Stimulated activated CD4-positive, alpha-beta T cell treated with anti-CD3 and anti-CD28 coated beads, Interleukin-15, amount 100 ng/mL, for 48 hours (primary cell): ENCODE measurements at places on chromosomes 1 and 21.
A peak's percentile ranks its signal among the peaks of the same experiment; 100 is the strongest.

GRCh38 chr1:85583611-85584263 is 3.2 kb downstream of the CCN1 start:
- no peak for DNase-seq

DNA sequence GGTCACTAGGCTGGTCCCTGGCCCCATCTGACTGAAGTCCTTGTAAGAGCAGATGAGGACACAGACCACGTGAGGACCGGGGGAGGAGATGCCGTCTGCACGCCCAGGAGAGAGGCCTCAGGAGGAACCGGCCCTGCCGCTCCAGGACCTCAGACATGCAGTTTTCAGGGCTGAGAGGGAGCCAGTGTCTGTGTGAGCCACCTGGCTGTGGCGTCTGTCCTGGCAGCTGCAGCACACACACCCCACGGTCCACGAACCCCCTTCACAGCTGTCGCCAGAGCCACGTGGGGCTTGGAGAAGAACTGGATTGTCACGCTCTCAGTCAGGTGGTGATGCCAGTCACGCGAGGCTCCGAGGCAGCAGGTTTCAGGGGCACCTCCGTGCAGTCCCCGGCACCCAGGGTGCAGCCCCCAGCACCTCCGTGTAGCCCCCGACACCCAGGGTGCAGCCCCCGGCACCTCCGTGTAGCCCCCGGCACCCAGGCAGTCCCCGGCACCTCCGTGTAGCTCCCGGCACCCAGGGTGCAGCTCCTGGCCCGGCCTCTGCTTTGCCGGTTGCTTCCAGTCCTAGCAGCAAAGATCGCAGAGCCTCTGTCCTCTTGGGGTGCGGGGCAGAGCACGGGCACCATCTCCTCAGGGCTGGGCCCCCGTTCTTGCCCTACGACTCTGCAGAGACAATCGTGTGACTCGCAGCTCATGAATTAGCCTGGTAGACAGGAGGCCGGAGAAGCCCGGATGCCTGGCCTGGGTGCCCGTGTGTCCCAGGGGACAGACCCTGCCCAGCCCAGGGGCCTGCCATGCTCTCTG is 19.0 kb upstream of the SUMO3 start:
- DNase-seq: no peak

GRCh38 chr1:108976658-108977057 is 13.4 kb upstream of the CLCC1 start:
- DNase-seq: no peak

DNA sequence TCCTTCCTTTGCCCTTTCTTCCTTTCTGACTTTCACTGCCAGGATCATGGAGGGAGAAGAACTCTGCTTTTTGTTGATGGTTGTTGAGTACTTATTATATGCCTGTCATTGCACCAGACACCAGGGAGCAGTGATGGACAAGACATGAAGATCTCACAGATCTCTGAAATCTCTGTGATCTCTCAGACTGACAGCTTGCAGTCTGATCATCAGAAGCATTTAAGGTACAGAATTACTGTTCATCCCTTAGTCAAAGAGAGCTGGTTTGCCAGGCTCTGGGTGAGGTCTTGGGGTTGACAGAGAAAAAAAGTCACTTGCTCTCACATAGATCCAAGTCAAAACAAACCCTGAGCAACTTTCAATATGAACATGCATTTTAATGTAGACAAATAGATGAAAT is 299.5 kb upstream of the FMN2 start:
- no peak for DNase-seq

- no peak for DNase-seq
Observed at GRCh38 chr21:31222142-31222541, 121.9 kb downstream of the TIAM1 start.

DNA sequence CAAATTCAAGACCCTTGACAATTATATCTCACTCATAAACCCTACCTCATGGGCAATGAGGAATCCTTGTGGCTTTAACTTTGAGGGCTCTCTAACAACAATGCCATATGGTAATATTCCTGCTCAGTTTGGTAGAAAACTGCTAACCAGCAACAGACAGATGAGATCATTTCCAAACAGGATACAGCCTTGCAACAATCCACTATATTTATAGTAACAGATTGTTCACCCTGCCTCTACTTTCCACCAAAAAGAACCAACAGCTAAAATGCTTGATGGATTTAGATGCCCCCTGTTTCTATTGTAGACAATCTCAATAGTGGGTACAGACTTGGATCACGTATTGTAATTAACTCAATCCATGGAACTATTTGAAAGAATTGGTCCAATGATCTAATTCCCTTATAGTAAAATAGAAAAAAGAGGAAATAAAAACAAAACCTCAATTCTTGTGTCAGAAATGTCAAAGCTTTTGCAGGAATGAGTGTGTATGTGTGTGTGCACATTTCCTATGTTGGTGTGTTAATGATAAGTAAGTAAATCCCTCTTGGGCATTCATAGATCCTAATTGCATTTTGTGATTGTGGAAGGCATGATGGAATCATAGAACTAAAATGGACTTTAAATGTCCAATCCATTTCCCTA is 100.0 kb upstream of the EDEM3 start:
- DNase-seq: no peak

DNA sequence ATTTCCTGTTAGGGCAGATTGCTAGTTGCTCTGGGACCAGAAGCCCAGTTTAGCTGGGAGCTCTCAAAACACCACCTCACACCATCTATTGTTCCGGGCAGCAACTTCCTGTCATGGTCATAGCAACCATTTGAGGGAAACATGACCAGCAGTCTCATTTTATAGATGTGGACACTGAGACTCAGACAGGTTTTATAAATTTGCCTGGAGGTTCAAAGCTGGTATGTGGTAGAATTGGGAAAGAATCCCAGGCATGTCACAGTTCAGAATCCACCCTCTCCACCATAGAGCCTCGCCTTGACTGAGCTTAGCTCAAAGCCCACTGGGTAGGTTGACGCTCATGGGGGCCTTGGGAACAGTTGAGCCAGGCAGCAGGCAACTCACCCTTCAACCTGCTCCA is 14.0 kb upstream of the TRIM67 start:
- DNase-seq: no peak

- DNase-seq: no peak
Observed at GRCh38 chr1:179003512-179004066, 22.1 kb upstream of the FAM20B start.

DNA sequence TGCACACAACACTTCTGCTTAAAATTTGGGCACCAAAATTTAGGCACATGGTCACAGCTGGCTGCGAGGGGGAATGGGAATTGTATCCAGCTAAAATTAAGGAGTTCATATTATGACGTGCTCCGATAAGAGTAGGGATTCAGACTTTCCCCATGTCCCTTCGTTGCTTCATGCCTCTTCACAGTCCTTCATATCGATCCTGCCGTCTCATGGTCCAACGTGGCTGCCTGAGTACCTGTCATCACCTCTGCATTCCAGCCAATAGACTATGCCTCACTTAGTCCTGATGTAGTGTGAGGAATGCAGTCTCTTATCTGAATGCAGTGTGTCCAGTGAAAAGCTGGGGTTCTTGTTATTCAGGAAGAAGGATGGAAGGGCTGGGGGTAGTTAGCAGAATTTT is 108.6 kb downstream of the SIK1 start:
- DNase-seq: no peak

GRCh38 chr1:218702775-218703174 is 357.6 kb downstream of the TGFB2 start:
- DNase-seq: no peak

DNA sequence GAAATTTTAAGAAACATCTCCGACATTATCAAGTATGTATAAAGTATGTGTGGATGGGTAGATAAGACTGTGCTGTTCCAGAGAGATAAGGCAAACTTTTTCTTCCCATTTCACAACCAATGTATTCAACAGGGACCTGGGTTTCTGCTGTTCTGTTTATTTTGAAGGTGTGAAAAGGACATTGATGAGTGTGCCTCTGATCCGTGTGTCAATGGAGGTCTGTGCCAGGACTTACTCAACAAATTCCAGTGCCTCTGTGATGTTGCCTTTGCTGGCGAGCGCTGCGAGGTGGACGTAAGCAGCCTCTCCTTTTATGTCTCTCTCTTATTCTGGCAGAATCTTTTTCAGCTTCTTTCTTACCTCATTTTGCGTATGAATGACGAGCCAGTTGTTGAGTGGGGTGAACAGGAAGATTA is 174.0 kb downstream of the CRB1 start:
- DNase-seq: no peak

DNA sequence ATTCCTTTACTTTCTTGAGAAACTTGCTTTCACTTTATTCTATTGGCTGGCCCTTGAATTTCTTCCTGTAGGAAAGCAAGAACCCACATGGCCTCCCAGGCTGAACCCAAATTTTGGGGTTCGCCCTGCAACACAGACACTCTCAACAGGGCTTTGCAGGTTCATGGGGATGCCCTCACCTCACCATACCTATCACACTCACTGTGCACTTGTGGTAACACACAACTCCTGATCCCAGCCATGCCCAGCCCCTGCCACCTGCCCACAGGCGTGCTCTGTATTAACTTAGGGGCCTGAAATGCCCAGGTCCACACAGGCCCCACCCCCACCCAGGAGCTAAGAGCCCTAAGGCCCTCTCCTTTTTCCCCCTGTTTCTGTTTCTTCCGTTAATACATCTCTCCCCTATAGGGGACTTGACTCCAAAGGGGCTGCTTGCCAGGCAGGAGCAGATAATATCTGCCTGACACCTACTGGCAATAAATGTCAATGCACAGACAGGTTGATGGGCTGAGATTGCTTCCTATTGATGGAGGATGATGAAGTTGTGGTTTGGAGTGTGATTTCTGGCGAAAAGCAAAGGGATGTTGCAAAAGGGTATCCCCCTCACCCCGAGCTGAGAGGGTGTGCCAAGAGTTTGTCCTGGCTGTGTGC is 171.5 kb downstream of the AJAP1 start:
- no peak for DNase-seq

DNA sequence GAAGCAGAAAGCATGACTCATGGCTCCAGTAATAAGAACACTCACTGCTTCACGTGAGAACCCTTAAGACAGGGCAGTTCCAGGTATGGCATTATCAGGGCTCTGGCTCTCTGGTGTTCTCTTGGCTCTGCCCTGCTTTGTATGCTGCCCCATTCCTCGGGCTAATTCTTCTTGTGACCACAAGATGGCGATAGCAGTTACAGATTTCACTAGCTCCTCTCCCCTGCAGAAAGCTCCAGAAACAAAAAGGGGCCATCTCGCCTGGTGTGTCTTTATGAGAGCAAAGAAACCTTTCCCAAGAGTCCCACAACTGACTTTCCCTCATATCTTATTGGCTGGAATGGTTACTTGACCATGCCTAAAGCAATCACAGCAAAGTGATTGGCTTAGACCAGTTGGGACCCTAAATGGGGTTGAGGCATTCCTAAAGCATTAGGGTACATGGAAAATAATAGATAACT is 60.1 kb downstream of the F3 start:
- peak; percentile 5 for DNase-seq

- peak; percentile 19 for DNase-seq
Observed at GRCh38 chr1:58652651-58653184, 47.1 kb downstream of the MYSM1 start.

- DNase-seq: no peak
Observed at GRCh38 chr1:236753516-236753915, 41.6 kb upstream of the MTR start.

DNA sequence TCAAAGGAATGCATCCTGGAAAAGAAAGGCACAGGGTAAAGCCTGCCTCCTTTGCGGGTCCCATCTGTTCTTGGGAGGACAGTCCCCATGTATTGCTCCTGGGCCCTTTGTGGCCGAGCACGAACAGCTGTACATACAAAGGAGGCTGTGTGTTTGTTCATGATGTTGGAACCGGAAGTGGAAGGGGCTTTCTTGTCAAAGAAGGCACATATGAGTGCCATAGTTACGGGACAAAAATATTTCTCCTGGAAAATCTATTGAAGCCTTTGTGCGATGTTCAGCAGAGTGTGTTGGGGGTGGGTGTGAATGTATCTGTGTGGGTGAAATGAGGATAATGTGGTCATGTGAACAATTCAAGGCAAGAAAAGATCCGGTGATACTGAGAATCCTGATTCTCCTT is 297.6 kb downstream of the DISC1 start:
- DNase-seq: no peak

GRCh38 chr1:890661-891060 is 33.1 kb upstream of the SAMD11 start:
- DNase-seq: no peak

- DNase-seq: no peak
Observed at GRCh38 chr1:167404161-167404888, 114.0 kb downstream of the CD247 start.

DNA sequence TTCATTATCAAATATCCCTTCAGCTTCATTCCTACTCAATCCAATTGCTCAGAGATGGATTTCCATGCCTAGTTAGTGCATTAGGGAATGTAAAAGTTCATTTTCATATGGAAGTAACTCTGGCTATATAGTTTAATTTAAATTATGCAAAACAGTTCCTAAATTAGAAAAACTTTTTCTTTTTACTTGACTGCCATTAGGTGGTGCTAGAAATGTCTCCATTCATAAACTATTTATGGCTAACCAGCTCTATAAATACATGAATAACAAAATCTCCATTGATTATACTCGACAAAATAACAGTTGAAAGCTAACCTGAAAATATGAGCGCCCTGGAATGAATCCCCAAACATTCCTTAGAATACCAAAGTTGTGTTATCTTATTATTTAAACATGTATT is 311.4 kb downstream of the USH2A start:
- no peak for DNase-seq

DNA sequence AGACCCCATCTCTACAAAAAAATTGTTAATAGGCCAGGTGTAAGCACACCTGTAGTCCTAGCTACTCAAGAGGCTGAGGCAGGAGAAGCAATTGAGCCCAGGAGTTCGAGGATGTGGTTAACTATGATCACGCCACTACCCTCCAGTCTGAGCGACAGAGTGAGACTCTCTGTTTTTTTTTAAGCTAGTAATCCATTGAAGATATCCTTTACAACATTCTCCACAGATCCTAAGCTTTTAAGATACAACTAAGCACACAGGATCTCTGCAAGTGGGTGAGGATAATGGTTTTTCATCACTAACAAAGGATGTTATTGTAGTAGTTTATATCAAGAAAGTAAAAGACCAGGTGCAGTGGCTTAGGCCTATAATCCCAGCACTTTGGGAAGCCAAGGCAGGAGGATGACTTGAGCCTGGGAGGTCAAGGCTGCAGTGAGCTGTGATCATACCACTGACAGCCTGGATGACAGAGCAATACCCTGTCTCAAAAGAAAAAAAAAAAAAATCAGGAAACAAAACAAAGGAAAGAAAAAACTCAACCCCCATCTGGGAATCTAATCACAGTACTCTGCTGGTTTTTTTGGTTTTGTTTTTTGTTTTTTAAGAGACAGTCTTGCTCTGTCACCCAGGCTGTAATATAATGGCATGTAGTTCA is 166.1 kb downstream of the RERE start:
- no peak for DNase-seq

DNA sequence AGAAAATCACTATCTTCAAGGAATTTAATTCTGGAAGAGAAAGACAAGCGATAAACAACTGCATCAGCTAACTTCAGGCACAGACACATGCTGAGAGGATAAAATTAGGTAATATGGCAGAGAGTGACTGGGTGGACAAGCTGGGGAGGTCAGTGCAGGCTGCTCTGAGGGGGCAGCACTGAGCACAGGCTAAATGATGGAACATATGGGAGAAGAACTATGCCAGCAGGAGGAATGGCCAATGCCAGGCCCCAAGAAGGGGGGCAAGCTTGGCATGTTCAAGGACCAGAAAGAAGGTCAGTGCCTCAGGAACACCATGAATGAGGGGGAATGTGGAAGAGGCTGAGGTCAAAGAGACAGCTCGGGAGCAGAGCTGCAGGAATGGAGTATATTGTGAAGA is 190.7 kb upstream of the MAP1LC3C start:
- no peak for DNase-seq
